ENCODE measurements at places on chromosomes 3 and 15. TPM values are rescaled to one million over a fixed set of nuclear protein-coding genes. Genes with fewer than 3 reads are reported as not detected.

The TTC21A gene
- 5.6 TPM for total RNA-seq

The LMAN1L gene
- total RNA-seq = 0.17 TPM

The TM4SF18 gene
- 0.34 TPM for total RNA-seq

The CDHR4 gene
- not detected for total RNA-seq

The GOLGA8T gene
- total RNA-seq = not detected

The MKRN2OS gene
- total RNA-seq = not detected

The ARHGAP31 gene
- total RNA-seq = 0.93 TPM

- no peaks in the 10 kb centered on the region for H3K36me3 ChIP-seq
- H3K4me1 ChIP-seq = peaks cover 19% of the 10 kb centered on the region
- H3K27ac ChIP-seq = peak overlapping the region; percentile 64
- DNase-seq = peak; percentile 60
- H3K4me3 ChIP-seq = peak overlapping the region; percentile 6
- H3K27me3 ChIP-seq = no peaks in the 10 kb centered on the region
These were observed 183.6 kb upstream of the ATP11B start for GRCh38 chr3:182609575-182610156.

GRCh38 chr3:155407971-155408370, 114.5 kb upstream of the STRIT1 start:
- H3K4me1 ChIP-seq = no peaks in the 10 kb centered on the region
- no peak overlapping the region for H3K27ac ChIP-seq
- no peaks in the 10 kb centered on the region for H3K36me3 ChIP-seq
- no peak for DNase-seq

- H3K27me3 ChIP-seq = no peaks in the 10 kb centered on the region
- H3K27ac ChIP-seq = no peak overlapping the region
- peaks cover 6% of the 10 kb centered on the region for H3K4me1 ChIP-seq
- H3K4me3 ChIP-seq = no peak overlapping the region
These were observed 11.2 kb downstream of the TNFSF10 start for GRCh38 chr3:172511783-172512762.

GRCh38 chr3:108946292-108947285, 7.1 kb downstream of the GUCA1C start:
- H3K4me1 ChIP-seq = no peaks in the 10 kb centered on the region
- no peaks in the 10 kb centered on the region for H3K36me3 ChIP-seq
- H3K27ac ChIP-seq = no peak overlapping the region
- no peak overlapping the region for H3K4me3 ChIP-seq
- no peaks in the 10 kb centered on the region for H3K27me3 ChIP-seq
- peak; percentile 15 for DNase-seq

DNA sequence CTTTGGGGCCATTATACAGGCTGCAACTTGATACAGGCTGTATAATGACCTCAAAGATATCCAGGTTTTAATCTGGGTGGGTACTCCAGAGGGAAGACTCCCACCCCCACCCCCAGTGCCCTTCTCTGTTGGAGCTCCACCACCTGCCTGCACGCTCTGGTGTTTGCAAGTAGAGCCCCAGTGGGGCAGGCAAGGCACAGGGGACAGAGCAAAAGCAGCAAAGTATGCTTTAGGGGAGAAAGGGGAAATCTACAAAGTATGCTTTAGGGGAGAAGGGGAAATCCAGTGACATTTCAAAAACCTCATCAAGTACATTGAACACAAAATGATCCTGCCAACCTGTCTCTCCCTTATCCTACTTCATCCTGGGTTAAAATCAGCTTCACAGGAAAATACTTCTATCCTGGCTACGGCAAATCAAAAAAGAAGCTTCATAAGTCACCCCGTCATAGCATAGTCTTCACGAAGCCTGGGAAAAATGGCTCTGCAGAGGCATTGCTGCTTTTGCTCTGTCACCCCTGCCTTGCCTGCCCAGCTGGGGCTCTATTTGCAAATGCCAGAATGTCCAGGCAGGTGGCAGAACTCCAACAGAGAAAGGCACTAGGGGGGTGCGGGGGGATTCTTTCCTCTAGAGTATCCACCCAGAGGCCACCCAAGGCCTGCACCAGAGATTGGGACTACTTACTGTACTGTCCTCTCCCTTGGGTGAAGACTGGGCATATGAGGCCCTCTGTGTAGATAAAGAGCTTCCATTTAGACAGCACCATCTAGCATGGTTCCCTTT, 60.9 kb upstream of the ATP11B start:
- H3K27me3 ChIP-seq = no peaks in the 10 kb centered on the region
- no peaks in the 10 kb centered on the region for H3K36me3 ChIP-seq
- no peak overlapping the region for H3K27ac ChIP-seq
- H3K4me1 ChIP-seq = peaks cover 8% of the 10 kb centered on the region
- DNase-seq = no peak

DNA sequence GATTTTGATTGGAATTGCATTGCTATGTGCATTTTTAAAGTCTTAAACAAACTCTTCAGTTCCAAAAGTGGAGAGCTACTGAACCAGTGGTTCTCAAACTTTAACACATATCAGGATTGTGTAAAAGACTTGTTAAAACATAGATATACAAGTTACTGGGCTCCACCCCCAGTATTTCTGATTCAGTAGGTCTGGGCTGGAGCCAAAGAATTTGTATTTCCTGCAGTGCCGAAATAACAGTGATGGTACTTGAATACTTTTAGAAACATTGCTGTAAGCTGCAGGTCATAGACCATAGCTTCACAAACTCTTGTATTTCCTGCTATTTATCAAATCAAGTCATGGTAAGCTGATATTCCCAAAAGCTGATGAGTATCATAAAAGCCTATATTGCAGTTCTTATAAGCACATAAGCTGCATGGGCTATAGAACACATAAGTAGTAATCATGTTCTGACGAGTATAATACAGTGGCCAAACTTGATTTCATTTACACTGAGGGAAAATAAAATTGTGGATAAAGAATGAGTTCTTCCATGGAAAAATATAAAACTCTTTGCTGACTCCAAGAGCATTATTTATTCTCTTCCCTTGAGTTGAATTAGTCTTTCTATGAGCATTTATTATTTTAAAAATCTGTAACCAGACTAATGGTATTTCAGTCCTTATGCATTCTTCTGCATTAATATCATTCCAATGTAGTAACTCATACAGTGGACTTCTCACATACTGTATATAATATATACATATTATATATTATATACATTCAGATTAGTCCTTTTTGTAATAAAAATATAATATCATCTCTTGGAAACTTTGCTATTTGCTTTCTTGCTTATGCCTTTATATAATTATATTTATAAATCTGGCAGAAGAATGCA, 550.5 kb upstream of the AGTR1 start:
- H3K4me1 ChIP-seq = no peaks in the 10 kb centered on the region
- DNase-seq = no peak
- H3K36me3 ChIP-seq = no peaks in the 10 kb centered on the region
- no peaks in the 10 kb centered on the region for H3K27me3 ChIP-seq

- H3K4me1 ChIP-seq = peaks cover 2% of the 10 kb centered on the region
- peak within 1 kb of the TSS; percentile 98 for H3K27ac ChIP-seq
- H3K36me3 ChIP-seq = peaks cover 4% of the 10 kb centered on the region
- DNase-seq = peak; percentile 90
These were observed at the start of gene C3orf38 for GRCh38 chr3:88149509-88150362. C3orf38 (plus strand) TSS chr3:88149959; CDS start chr3:88150053, 94 bp downstream.

- H3K27me3 ChIP-seq = no peaks in the 10 kb centered on the region
- DNase-seq = no peak
- no peaks in the 10 kb centered on the region for H3K36me3 ChIP-seq
- H3K4me1 ChIP-seq = no peaks in the 10 kb centered on the region
- no peak overlapping the region for H3K4me3 ChIP-seq
These were observed 9.2 kb upstream of the GATM start for GRCh38 chr15:45387380-45388007.

DNA sequence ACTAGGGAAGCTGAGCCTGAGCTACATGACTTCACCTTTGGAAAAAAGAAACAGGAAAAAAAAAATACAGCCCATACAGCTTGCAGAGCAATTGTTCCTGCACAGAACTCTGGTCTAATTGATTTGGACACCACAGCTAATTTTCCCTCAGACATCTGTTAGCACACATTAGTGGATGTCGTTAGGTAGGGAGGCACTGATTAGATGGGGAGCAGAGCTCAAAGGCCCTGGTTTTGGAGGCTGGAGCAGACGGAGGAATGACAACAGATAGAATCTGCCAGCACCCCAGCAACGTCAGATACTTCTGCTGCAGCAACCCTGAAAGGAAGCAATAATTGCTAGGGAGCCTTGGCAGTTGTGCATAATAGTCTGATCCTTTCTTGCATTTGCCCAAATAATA, 398.9 kb downstream of the LSAMP start:
- H3K4me3 ChIP-seq = no peak overlapping the region
- H3K27ac ChIP-seq = no peak overlapping the region
- H3K36me3 ChIP-seq = no peaks in the 10 kb centered on the region
- H3K27me3 ChIP-seq = no peaks in the 10 kb centered on the region
- DNase-seq = no peak
- no peaks in the 10 kb centered on the region for H3K4me1 ChIP-seq

- DNase-seq = no peak
- H3K4me3 ChIP-seq = no peak overlapping the region
- no peaks in the 10 kb centered on the region for H3K36me3 ChIP-seq
- H3K4me1 ChIP-seq = peaks cover 1% of the 10 kb centered on the region
- H3K27me3 ChIP-seq = no peaks in the 10 kb centered on the region
- H3K27ac ChIP-seq = no peak overlapping the region
These were observed 104.8 kb downstream of the ETFA start for GRCh38 chr15:76206325-76206976.

- no peak overlapping the region for H3K27ac ChIP-seq
- no peaks in the 10 kb centered on the region for H3K36me3 ChIP-seq
- DNase-seq = no peak
- no peaks in the 10 kb centered on the region for H3K27me3 ChIP-seq
- H3K4me1 ChIP-seq = peaks cover 5% of the 10 kb centered on the region
These were observed 226.5 kb upstream of the NANOGP8 start for GRCh38 chr15:35311615-35312014.

- H3K27ac ChIP-seq = no peak overlapping the region
- no peak overlapping the region for H3K4me3 ChIP-seq
These were observed 65.8 kb upstream of the LEKR1 start for GRCh38 chr3:156760333-156760732.

DNA sequence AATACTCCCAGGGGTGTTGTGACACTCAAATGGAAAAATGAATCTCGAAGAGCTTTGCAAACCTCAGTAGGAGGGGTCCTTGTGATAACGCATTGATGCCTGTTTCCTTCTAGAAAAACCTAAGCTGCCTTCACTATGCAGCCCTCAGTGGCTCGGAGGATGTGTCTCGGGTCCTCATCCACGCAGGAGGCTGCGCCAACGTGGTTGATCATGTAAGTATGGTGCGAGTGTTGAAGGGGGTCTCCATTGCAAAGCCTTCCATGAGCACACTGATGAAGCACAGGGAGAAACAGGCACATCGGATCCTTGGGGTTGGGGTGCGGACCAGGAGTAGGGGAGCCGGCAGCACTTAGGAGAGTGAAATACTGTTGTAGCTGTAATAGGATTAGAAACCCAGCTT, 22.3 kb downstream of the ANKDD1A start:
- H3K27ac ChIP-seq = no peak overlapping the region
- H3K27me3 ChIP-seq = no peaks in the 10 kb centered on the region
- H3K4me1 ChIP-seq = peaks cover 9% of the 10 kb centered on the region
- no peak for DNase-seq
- H3K36me3 ChIP-seq = 0 out of 2 replicates have a peak, but pooled peaks cover 2% of the 10 kb centered on the region

DNA sequence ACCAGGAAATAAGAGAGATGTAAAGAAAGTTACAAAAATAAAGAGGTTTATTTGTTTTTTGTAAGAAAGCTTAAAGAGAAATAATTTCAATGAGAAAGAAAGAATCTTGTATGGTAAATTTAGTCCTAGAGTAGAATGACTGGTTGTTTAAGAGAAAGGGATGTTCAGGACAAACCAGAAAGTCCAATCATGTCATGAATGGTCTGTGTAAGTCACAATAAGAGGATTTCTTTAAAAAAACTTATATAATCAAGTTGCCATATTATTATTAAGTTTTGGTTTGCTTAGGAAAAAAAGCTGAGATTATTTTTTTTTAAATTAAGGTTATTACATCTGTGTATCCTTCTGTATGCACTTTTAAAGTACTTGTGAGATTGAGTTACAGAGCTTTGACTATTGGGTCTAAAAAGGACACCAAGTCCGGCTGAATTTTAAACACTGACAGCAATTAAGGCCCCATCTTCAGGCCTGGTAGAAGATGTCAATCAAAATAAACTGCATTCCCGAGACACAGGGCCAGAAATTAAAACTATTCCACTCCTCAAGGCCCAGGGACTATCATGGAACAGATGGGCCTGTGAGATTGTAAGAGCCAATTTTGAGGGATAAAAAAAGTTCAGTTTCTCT, 12.2 kb downstream of the ERICH6 start:
- no peaks in the 10 kb centered on the region for H3K27me3 ChIP-seq
- no peaks in the 10 kb centered on the region for H3K36me3 ChIP-seq
- no peak overlapping the region for H3K27ac ChIP-seq

DNA sequence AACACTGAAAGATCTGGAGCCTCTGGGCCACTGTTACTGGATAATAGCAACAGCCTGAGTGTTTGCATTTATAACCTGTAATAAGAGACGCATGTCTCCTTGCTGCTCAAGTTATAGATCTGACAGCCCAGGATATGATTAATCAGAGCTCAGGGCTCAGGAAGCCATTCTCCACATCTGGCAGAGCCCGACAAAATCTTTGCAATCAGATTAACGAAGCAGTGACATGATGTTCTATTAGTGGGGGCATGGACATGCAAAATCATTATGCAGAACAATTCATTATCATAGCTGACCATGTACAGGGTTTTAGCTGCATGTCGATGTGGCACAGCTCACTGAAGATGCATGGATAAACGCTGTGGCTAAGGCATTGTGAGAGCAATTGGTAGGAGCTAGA, 730.3 kb downstream of the ZNF385D start:
- no peaks in the 10 kb centered on the region for H3K36me3 ChIP-seq
- H3K27me3 ChIP-seq = no peaks in the 10 kb centered on the region
- H3K4me1 ChIP-seq = no peaks in the 10 kb centered on the region
- H3K4me3 ChIP-seq = no peak overlapping the region
- H3K27ac ChIP-seq = no peak overlapping the region

- no peaks in the 10 kb centered on the region for H3K27me3 ChIP-seq
- DNase-seq = no peak
- no peak overlapping the region for H3K27ac ChIP-seq
These were observed 67.0 kb downstream of the SETD2 start for GRCh38 chr3:47096959-47097358.

- no peak overlapping the region for H3K27ac ChIP-seq
- no peak overlapping the region for H3K4me3 ChIP-seq
- no peak for DNase-seq
- no peaks in the 10 kb centered on the region for H3K4me1 ChIP-seq
- H3K36me3 ChIP-seq = no peaks in the 10 kb centered on the region
These were observed 10.0 kb downstream of the CRYGS start for GRCh38 chr3:186534113-186534669.

DNA sequence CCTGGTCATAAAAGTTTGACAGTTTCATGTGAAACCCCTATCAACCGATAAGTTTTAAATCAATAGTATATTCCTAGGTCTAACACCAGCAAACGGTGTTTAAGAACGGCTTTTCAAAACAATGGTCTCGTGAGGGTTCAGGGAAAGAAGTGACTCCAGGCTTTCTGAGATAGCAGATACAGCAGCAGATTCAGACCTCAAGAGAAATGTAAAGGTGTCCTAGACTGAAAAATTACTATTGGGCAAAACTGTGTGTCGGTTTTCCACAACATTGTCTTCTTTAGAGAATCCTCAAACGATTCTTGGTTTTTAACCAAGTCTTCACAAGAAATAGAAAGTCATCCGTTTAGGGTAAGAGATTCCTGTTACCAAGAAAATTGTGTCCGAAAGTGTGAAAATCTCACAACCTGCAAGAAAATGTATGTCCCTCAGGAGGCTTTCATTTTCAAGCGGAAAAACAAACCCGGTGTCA, 1.2 kb downstream of the SETD2 start:
- H3K4me3 ChIP-seq = peak overlapping the region; percentile 86
- no peaks in the 10 kb centered on the region for H3K36me3 ChIP-seq
- H3K27ac ChIP-seq = peak overlapping the region; percentile 94
- DNase-seq = no peak
